ENCODE measurements at places on chromosomes 3 and 15.

- no peak for DNase-seq
Observed at GRCh38 chr15:88385078-88385700, 82.0 kb downstream of the MRPL46 start.

GRCh38 chr3:193868590-193868989, 267.4 kb upstream of the HES1 start:
- DNase-seq, result no peak

DNA sequence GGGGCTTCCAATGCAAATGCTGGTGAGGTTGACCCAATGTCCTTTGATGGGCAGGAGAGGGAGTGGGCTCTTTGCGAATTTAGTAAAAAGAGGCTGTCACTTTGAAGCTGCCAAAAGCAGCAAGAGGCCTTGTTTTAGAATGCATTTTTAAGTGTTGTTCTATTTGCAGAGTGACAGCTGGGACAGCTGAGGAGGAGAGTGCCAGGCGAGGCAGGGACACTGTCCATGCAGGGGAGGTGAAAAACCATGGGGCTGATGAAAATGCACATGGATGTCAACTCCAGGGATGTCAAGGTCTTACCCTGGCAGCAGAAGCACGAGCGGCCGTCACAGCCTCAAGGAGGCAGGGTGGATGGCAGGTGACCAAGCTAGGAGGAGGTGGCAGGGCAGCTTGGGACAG, 279.8 kb downstream of the ADAMTS17 start:
- no peak for DNase-seq

- no peak for DNase-seq
Observed at GRCh38 chr3:65742914-65743313, 295.8 kb downstream of the MAGI1 start.

DNA sequence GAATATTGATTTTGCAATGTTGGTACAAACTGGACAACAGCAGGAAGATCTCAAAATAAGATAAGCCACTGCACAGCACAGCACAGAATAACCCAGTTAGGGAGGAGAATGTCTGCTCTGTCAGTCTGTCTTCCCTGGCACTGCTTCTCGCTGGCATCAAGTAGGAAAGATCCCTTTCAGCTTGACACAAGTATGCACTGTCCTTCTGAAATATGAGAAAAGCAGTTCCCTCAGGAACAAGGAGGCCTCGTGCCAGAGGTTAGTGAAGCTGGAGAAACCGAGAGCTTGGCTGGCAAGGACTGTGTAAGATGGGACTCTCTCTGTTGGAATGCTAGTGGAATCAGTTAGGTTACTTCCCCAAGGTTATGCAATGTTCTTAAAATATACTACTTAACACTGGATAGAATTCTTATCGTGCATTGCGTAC, 59.1 kb downstream of the FMN1 start:
- no peak for DNase-seq

GRCh38 chr3:188165596-188165995, 11.6 kb downstream of the LPP start:
- DNase-seq, result peak; percentile 12

GRCh38 chr15:32730677-32731654, 13.2 kb downstream of the GREM1 start:
- peak; percentile 8 for DNase-seq

GRCh38 chr3:39814007-39814406, 4.6 kb downstream of the MYRIP start:
- no peak for DNase-seq

DNA sequence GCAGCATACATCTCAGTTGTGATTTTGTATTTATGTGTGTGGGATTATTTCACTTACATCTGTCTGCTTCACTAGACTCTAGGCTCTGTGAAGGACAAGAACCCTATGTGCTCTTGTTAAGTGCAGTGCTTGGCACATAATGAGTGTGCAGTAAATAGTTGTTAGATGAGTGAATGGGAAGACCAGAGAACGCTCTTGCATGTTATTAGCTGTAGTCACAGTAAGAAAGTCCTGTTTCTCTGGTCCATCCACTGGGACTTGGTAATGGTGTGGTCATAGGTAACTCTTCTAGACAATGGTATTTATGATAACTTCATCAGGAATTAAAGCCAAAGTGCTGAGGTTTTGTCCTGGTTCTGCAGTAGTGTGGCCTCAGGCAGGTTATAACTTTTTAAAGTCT, 1.4 kb upstream of the AQP9 start:
- DNase-seq, result no peak

- no peak for DNase-seq
Observed at GRCh38 chr15:78065284-78065872, 12.1 kb downstream of the TBC1D2B start.

DNA sequence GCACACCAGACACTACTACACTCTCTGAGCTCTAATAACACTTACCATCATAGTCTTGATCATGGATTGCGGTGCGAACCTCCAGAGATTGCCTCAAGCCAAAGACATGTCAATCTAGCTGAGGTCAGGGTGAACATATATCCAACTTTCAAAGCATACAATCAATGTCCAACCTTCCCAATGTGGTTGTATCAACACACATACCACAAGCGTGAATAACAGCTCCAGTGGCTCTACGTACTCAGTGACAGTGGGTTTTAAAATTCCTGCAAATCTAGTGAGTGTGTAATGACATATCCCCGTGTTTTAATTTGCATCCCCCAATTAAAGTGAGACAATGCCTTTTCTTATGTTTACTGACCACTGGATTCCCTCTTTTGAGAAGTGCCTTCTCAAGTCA, 29.6 kb downstream of the SFMBT1 start:
- DNase-seq, result no peak

GRCh38 chr15:70505411-70505919, 257.9 kb downstream of the UACA start:
- no peak for DNase-seq

DNA sequence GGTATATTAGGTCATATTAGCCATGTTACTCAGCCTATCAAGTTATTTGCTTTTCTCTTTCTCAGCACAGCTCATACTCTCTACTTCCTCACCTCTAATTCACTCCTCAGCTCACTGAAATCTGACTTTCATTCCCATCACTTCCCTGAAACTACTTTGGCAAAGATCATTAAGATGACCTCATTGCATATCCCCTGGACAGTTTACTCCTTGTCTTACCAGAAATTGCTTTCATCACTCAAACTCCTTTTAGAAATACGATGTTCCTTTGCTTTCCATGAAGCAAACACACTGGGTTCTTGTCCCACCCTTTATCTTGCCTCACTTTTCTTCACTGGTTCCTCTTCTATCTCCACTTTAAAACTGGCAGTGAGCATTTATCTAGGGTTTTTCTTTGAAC, 354.4 kb downstream of the TUSC7 start:
- no peak for DNase-seq

GRCh38 chr3:197364410-197365071, 66.1 kb upstream of the DLG1 start:
- DNase-seq, result no peak

GRCh38 chr15:43266834-43267233, at the start of gene TGM5:
TGM5 (minus strand) TSS chr15:43266928; CDS start chr15:43266849, 79 bp downstream.
- no peak for DNase-seq

- no peak for DNase-seq
Observed at GRCh38 chr3:100647171-100647570, 37.8 kb downstream of the ADGRG7 start.

- DNase-seq, result no peak
Observed at GRCh38 chr3:104519068-104519467, 847.6 kb upstream of the ALCAM start.

GRCh38 chr3:30083315-30083714, 523.1 kb upstream of the TGFBR2 start:
- no peak for DNase-seq

DNA sequence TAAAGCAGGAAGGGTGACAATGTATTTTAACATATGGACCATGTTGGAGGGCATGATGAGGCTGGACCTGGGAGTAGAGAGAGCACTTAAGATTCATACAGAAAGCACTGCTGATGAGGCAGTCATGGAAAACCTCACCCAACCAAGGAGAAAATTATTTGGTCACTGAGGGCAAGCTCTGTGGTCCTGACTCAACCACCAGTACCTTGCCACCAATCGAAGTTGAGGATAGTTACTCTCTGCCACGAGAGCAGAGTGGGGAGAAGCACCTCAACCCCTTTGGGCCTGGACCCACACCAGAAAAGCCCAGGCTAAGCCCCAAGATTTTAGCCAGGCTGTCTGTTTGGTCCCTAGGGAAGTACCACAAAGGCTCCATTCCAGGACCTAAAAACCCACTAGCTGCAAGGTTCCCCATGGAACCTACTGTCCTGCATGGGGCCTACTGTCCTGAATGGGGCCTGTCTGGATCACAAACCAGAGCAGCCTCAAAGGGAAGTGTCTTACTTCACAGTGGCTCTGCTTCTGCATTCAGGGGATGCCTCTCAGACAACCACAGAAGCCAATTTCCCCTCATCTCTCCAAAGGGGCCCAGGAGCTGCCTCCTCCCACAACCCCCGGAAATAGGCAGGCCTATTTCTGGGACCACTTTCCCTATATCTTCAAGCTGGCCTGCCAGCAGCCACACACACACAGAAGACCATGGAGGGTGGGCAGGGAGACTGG, 4.2 kb downstream of the CCDC71 start:
- DNase-seq, result peak; percentile 16

DNA sequence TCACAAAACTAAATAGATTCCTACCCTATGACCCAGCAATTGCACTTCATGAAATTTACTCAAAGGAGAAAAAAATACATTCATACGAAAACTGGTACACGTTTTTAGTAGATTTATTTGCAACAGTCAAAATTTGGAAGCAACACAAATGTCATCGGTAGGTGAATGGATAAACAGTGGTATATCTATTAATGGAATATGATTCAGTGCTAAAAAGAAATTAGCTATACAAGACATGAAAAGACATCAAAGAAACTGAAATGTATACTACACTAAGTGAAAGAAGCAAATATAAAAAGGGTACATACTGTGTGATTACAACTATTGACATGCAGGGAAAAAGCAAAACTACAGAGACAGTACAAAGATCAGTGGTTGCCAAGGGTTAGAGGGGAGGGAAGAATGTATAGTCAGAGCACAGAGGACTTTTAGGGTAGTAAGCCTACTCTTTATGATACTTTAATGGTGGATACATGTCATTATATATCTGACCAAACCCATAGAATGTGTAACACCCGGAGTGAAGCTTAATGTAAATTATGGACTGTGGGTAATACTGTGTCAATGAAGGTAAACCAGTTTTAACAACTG, 31.6 kb downstream of the RFX7 start:
- DNase-seq, result no peak

- DNase-seq, result no peak
Observed at GRCh38 chr15:100765467-100766241, 114.0 kb upstream of the ALDH1A3 start.

- no peak for DNase-seq
Observed at GRCh38 chr15:97815835-97816234, 144.7 kb upstream of the ARRDC4 start.

- DNase-seq, result no peak
Observed at GRCh38 chr3:19030522-19030839, 117.8 kb upstream of the KCNH8 start.

- no peak for DNase-seq
Observed at GRCh38 chr3:100042166-100042981, 71.9 kb downstream of the FILIP1L start.

DNA sequence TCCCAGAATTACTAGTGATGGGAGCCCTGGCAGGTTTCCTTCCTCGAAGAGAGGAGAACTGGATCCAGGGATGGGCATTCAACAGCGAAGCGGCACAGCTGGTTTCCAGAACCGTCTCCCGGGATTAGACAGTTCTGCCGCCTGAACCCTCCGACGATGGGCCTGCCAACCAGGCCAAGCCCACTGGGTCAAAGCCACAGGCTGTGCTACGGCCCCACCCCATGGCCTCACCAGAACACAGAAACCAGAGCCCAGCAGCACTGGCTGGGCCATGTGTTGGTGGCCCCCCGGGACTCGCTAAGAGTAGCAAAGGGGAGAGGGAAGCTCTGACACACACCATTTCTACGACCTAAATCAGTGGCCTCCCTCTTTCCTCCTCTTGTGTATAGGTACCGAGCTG, 2.2 kb downstream of the C15orf62 start:
- DNase-seq, result no peak

- no peak for DNase-seq
Observed at GRCh38 chr3:8739757-8740504, 6.3 kb downstream of the CAV3 start.

DNA sequence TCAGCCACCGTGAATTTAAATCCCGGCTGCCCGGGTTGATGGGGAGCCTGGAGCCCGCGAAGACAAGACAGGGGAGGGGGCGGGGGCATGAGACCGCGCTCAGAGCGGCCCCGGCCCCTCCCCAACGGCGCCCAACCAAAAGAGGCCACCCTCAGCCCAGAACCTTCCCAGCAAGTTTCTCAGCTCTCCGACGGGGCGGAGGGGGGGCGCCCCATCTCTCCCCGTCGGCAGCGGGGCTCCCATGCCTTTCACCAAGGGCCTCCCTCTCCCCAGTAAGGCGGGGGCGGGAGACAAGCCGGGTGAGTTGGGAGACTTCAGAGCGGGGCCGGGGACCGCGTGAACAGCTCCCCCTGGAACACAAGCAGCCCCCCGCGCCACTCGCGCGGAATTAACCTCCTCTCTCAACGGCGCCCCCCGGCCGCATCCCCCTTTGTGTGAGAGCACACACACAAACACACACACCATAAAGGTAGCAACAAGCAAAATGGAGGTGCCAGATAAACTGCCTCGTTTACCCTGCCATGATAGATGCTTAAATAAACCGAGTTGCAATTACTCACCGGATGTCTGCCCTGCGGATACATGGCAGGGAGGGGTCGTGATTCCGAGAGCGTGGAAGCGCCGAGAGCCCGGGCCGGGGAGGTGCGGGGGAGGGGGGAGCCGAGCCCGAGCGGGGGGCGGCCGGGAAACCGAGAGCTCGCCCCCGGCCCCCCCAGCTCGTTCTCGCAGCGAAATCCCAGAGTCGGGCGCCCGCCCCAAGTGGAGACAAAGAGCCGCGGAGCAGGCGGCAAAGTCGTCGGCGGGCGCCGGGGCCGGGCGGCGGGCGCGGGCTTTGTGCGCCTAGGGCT, 1.3 kb downstream of the TLE3 start:
- DNase-seq, result peak; percentile 73

DNA sequence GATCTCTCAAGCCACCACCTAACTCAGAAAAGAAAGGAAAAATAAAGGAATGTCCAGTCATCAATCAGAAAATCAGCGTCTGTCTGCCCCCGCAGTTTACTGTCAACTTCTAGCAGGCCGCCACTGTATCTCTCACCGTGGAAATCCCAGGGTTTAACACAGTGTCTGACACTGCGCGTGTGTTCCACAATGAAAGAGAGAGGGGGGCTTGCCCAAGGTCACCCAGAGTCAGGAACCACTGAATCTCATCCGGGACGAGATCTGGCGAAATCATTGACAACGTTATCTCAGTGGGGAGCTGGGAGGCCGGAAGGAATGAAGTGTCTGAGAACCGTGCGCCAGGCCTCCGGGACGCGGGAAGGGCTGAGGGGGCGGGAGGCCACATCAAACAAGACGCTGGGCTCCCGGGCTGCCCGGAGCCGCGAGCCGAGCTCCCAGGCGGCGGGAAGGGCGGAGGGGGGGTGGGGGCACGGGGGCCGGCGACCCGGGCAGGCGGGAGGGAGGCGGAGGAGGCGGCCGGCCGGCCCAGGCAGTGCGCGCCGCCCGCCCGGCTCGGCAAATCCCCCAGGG, 2.2 kb upstream of the HES1 start:
- peak; percentile 31 for DNase-seq
